Diencephalon (tissue), 1 donor: ENCODE measurements at places on chromosomes 7 and 10. TPM values are rescaled to one million over a fixed set of nuclear protein-coding genes. Genes with fewer than 3 reads are reported as not detected.

The SPDYE9 gene
- not detected for total RNA-seq

The LRRTM3 gene
- 35.5 TPM for total RNA-seq

The STAG3 gene
- total RNA-seq: 0.69 TPM

The ABCB4 gene
- total RNA-seq: 2.3 TPM

The CPA2 gene
- total RNA-seq: not detected

The HTR5A gene
- total RNA-seq: 2.5 TPM

The RAB18 gene
- total RNA-seq: 149 TPM

The MMRN2 gene
- 5.1 TPM for total RNA-seq

The DOCK1 gene
- 39.0 TPM for total RNA-seq

The PAPOLB gene
- total RNA-seq: 1.8 TPM

The EGFR gene
- 24.0 TPM for total RNA-seq

The ZNF425 gene
- total RNA-seq: 5.8 TPM

The WNT8B gene
- total RNA-seq: 0.69 TPM

The OR13A1 gene
- total RNA-seq: not detected

The CXCL12 gene
- total RNA-seq: 13.1 TPM

The ZNF800 gene
- 33.9 TPM for total RNA-seq

The STAMBPL1 gene
- 19.1 TPM for total RNA-seq

The AGFG2 gene
- 6.7 TPM for total RNA-seq

The CACNB2 gene
- total RNA-seq: 35.3 TPM

The ZNF727 gene
- total RNA-seq: 1.6 TPM

The ATP6V0A4 gene
- total RNA-seq: 0.69 TPM

The SPDYE16 gene
- total RNA-seq: 0.23 TPM

The CDC14C gene
- not detected for total RNA-seq

The SLC18A3 gene
- 2.8 TPM for total RNA-seq

The ADCY1 gene
- 107 TPM for total RNA-seq

The PNLIPRP1 gene
- total RNA-seq: not detected

The PRRT4 gene
- total RNA-seq: 7.2 TPM

The IL6 gene
- total RNA-seq: not detected

The BHLHA15 gene
- total RNA-seq: 9.5 TPM

The NEBL gene
- total RNA-seq: 66.4 TPM

The MEOX2 gene
- total RNA-seq: 0.23 TPM

The LAMB4 gene
- 0.92 TPM for total RNA-seq

The UNC5B gene
- 7.4 TPM for total RNA-seq

The FAM25A gene
- not detected for total RNA-seq

The PRF1 gene
- 1.2 TPM for total RNA-seq

The TDRD1 gene
- total RNA-seq: 1.4 TPM

The HSPA12A gene
- 41.1 TPM for total RNA-seq

The PAX2 gene
- not detected for total RNA-seq

The APBB1IP gene
- 3.7 TPM for total RNA-seq

The CEP55 gene
- 4.6 TPM for total RNA-seq

The WEE2 gene
- 0.23 TPM for total RNA-seq

The SLC26A5 gene
- 0.46 TPM for total RNA-seq

The FRMPD2 gene
- total RNA-seq: 18.7 TPM

The TEX36 gene
- total RNA-seq: not detected

The WNT2 gene
- total RNA-seq: 2.3 TPM

The ANKRD61 gene
- total RNA-seq: 0.46 TPM

The TWIST1 gene
- total RNA-seq: 1.6 TPM

The NODAL gene
- total RNA-seq: 3.5 TPM

The TMEM270 gene
- total RNA-seq: not detected

The ABCC2 gene
- 1.6 TPM for total RNA-seq

The C10orf90 gene
- 1.2 TPM for total RNA-seq

The SGPL1 gene
- 43.1 TPM for total RNA-seq

The NME8 gene
- total RNA-seq: not detected

The NRBF2 gene
- total RNA-seq: 20.1 TPM

The CFAP43 gene
- 27.7 TPM for total RNA-seq

The UCN3 gene
- total RNA-seq: not detected

The UTF1 gene
- not detected for total RNA-seq

The CTAGE6 gene
- total RNA-seq: not detected
